ENCODE measurements at places on chromosomes 5 and 9. TPM values are rescaled to one million over a fixed set of nuclear protein-coding genes. Genes with fewer than 3 reads are reported as not detected.

SPOCK1 gene
- total RNA-seq, result not detected

KIF4B gene
- total RNA-seq, result not detected

SH3RF2 gene
- 0.11 TPM for total RNA-seq

CYSRT1 gene
- total RNA-seq, result 0.42 TPM

CTNND2 gene
- total RNA-seq, result 0.20 TPM

- H3K27ac ChIP-seq, result no peak overlapping the region
- no peak overlapping the region for H3K4me3 ChIP-seq
- H3K27me3 ChIP-seq, result peaks cover 4% of the 10 kb centered on the region
- H3K4me1 ChIP-seq, result no peaks in the 10 kb centered on the region
These were observed 408.7 kb downstream of the ARHGEF28 start for GRCh38 chr5:74034733-74035132.

- peaks cover 12% of the 10 kb centered on the region for H3K36me3 ChIP-seq
- no peak for DNase-seq
- H3K27ac ChIP-seq, result no peak overlapping the region
- no peaks in the 10 kb centered on the region for H3K4me1 ChIP-seq
- no peaks in the 10 kb centered on the region for H3K27me3 ChIP-seq
These were observed 32.8 kb downstream of the VPS13A start for GRCh38 chr9:77210116-77210515.

DNA sequence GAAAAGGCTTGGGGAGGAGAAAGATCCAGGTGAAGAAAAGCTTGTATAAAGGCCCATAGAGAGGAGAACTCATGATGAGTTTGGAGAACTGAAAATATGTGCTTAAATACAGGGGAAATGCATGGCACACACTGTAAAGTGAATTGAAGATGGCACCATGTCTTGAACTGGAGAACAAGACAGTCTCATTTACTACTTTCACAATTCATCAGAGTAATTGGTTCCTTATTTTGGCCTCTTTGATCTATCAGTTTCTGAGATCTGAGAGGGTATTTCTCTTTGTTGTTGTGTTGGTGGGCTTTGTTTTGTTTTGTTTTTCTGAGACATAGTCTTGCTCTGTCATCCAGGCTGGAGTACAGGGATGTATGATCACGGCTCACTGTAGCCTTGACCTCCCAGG is 98.2 kb downstream of the CEMIP2 start:
- DNase-seq, result no peak
- H3K27ac ChIP-seq, result no peak overlapping the region
- H3K4me3 ChIP-seq, result no peak overlapping the region
- no peaks in the 10 kb centered on the region for H3K27me3 ChIP-seq
- no peaks in the 10 kb centered on the region for H3K36me3 ChIP-seq

- H3K4me3 ChIP-seq, result no peak overlapping the region
- H3K27me3 ChIP-seq, result no peaks in the 10 kb centered on the region
- no peak for DNase-seq
- H3K27ac ChIP-seq, result no peak overlapping the region
These were observed 2.8 kb downstream of the GALNT12 start for GRCh38 chr9:98810102-98810842.

DNA sequence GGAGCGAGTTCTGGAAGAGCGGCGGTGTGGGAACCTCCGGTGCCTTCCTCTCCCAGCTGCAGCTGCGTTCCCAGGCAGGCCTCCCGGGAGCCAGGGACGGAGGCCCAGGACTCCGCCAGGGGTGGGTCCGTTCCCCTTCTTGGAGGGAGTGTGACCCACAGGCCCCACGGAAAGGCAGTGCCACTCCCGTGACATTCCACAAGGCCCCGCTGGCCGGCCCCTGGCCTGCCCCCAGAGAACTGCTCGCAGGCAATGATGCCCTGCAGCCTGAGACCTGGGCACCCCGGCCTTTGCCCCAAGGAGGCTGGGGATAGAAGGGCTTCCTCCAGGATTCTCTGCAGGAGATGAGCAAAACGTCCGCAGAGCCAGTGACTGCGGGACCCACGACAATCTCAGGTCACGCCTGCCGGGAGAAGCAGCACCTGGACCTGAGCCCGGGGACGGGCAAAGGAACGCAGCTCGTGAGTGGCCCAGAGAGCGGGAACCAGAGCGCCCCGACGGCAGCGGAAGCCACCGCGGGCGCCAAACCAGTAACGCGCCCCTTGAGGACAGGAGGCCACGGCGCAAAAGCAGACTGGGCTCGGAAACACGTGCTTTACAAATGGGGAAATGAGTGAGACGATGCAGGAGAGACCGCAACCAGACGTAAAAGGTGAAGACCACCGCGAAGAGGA is 9.3 kb downstream of the OBP2B start:
- peak overlapping the region; percentile 34 for H3K4me3 ChIP-seq
- H3K4me1 ChIP-seq, result peaks cover 2% of the 10 kb centered on the region
- DNase-seq, result peak; percentile 57
- H3K27ac ChIP-seq, result no peak overlapping the region
- no peaks in the 10 kb centered on the region for H3K36me3 ChIP-seq
- H3K27me3 ChIP-seq, result peaks cover 8% of the 10 kb centered on the region

DNA sequence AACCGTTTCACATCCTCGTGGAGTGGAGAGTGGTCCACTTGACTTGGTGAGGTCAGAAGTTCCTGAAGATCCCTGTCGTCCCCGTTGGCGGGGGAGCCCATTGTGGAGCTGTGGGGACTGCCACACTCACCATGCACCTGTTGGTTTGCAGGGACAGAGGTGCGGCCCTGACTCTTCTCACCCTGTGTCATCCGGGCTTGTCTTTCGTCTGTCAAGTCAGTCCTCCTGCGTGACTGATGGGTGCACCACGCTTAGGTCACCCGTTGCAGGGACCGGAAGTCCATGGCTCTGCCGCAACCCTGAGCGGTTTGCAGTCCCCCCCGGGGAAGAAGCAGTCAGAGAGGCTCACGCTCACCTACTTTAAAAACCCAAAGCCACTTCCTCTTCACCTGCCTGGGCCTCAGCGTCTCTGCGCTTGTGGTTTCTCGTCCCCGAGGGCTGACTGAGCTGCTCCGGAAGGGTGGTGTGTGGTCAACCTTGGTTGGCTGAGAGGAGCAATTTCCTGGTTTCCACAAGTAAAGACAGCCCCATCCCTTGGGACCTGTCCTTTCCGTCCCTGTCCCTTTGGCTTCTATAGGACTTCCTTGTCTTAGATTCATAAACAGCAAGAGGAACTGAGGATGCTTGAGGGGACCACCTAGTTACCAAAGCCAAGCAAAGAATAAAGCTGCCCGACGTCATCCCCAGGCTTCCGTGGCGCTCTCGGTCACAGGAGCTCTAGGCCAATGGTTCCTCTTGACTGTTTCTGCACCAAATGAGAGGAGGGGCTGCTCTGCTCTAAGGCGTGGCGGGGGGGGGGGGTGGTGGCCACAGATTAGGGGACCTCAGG is 53.2 kb downstream of the USP20 start:
- peaks cover 98% of the 10 kb centered on the region for H3K4me1 ChIP-seq
- H3K27ac ChIP-seq, result peak overlapping the region; percentile 91
- peak; percentile 87 for DNase-seq
- peak overlapping the region; percentile 69 for H3K4me3 ChIP-seq

DNA sequence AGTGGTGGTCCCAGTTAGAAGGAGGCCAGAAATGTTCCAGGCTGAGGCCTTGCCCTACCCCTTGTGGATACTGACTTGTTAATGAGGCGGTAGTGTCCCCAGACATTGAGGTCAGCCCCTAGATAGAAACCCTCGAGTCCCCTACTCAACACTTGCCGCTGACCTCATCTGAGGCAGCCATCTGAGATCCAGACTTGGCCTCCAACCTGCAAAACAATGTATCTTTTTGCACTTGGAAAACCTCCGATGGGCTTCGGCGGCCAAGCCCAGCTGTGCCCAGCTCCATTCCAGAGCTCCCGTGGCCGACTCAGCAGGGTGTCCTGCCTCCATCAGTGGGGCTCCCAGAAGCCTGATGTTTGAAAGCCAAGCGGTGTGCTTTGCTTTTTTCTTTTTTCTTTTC is 122.1 kb downstream of the WNK2 start:
- peaks cover 8% of the 10 kb centered on the region for H3K4me1 ChIP-seq
- no peak for DNase-seq
- H3K27me3 ChIP-seq, result no peaks in the 10 kb centered on the region
- H3K36me3 ChIP-seq, result no peaks in the 10 kb centered on the region
- H3K4me3 ChIP-seq, result no peak overlapping the region
- H3K27ac ChIP-seq, result no peak overlapping the region

GRCh38 chr9:16102154-16102553 is 549.3 kb downstream of the CCDC171 start:
- no peak overlapping the region for H3K27ac ChIP-seq
- DNase-seq, result no peak
- no peaks in the 10 kb centered on the region for H3K36me3 ChIP-seq
- no peaks in the 10 kb centered on the region for H3K27me3 ChIP-seq

GRCh38 chr5:76337953-76338451 is 65.1 kb upstream of the IQGAP2 start:
- H3K4me3 ChIP-seq, result no peak overlapping the region
- peak; percentile 19 for DNase-seq
- no peaks in the 10 kb centered on the region for H3K36me3 ChIP-seq
- H3K27ac ChIP-seq, result no peak overlapping the region
- no peaks in the 10 kb centered on the region for H3K27me3 ChIP-seq
- peaks cover 23% of the 10 kb centered on the region for H3K4me1 ChIP-seq

DNA sequence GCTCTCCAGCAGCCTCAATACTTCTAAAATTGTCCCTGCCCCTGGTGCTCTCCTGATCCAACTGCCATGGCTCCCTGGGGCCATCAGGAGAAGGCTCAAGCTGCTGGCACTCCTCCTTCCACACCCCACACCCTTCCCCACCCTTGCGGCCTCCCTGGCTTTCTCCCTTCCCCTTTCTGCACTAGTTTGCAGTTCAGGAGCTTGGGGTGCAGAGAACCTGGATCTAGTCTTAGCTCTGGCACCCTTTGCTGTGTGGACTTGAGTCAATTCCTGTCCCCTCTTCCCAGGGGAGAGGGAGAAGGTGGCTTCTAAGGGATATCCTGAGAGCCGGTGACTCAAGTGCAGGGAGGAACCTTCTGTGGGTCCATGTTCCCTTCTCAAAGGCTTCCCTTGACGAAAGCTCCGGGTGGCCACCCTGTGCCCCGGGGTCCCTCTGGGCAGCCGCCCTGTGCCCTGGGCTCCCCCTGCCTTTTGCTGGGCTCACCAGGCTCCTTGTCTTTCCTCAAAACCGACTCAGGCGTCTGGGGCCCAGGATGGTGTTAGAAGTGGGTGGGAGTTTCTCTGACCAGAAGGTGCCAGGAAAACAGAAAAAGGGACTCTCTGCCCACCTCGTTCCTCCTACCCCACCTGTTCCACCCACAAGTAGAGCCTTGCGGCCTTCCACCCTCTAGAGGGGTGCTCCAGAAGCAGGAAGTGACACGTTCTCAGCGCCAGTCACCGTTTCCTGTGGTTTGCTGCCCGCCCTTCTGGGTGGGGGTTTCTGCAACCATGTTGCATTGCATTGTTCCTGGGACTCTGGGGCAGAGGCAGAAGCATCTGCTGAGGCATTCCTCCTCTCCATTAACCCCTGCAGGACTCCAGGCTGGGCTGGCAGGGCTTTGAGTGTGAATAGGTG is 15.0 kb downstream of the GLIPR2 start:
- peak; percentile 77 for DNase-seq
- peaks cover 82% of the 10 kb centered on the region for H3K4me1 ChIP-seq
- H3K27me3 ChIP-seq, result no peaks in the 10 kb centered on the region
- peaks cover 31% of the 10 kb centered on the region for H3K36me3 ChIP-seq
- H3K27ac ChIP-seq, result peak overlapping the region; percentile 90

DNA sequence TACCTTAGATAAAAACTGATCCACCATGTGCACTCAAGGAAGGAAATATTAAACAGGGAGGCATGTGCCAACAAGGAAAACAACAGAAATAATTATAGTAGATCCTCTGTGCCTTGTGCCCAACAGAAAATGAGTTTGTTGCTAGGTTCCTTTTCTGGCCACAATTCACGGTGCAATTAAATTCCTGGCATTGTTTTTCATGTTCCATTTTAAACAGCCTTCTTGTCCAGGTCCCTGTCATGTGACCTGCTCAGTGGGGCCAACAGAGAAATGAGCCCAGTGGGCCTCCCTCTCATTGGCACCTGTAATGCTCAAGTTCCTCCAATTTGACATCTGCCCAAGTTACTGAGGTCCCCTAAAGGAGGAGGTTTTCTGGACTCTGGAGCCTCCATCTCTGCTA is 56.5 kb downstream of the SPOCK1 start:
- no peaks in the 10 kb centered on the region for H3K36me3 ChIP-seq
- DNase-seq, result no peak
- no peaks in the 10 kb centered on the region for H3K4me1 ChIP-seq
- no peak overlapping the region for H3K4me3 ChIP-seq
- peaks cover 3% of the 10 kb centered on the region for H3K27me3 ChIP-seq

DNA sequence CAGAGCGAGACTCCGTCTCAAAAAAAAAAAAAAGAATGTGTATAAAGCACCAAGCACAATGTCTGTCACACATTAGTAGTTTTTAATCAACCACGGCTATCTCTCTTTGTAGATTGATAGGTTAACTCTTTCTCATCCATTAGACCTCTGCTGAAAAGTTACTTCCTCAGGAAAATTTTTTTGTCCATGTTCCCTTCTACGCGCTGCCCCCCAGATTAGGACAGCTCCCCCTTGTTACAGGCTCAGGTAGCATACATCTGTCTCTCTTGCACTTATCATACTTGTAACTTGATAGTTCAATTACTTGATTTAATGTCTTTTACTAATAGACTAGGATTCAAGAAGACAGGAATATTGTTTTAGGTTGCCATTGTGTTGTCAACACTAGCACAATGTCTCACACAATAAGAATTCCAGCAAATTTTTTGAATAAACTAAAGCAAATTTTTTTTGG is 1.5 kb downstream of the SPDL1 start:
- peaks cover 4% of the 10 kb centered on the region for H3K36me3 ChIP-seq
- no peaks in the 10 kb centered on the region for H3K27me3 ChIP-seq
- H3K4me1 ChIP-seq, result peaks cover 6% of the 10 kb centered on the region
- no peak overlapping the region for H3K4me3 ChIP-seq

GRCh38 chr9:78118742-78119473 is 87.3 kb upstream of the GNAQ start:
- no peaks in the 10 kb centered on the region for H3K36me3 ChIP-seq
- peaks cover 19% of the 10 kb centered on the region for H3K4me1 ChIP-seq
- no peak for DNase-seq
- no peak overlapping the region for H3K4me3 ChIP-seq

DNA sequence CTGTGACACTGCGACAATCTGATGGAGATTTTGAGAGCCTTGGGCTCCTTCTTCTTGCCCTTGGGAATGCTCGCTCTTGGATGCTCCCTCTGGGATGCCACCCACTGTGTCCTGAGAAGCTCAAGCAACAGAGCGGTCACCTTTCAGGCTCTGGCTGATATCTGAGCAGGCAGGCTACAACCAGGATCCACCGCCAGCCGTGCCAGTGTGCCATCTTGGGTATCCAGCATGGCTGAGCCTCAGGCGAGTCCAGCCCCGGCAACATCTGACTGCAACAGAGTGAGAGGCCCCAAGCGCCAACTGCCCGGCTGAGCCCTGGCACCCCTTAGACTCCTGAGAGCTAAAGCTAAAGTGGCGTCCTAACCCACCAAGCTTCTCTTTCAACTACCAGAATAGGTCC is 202.1 kb downstream of the IRX2 start:
- no peaks in the 10 kb centered on the region for H3K36me3 ChIP-seq
- H3K4me3 ChIP-seq, result no peak overlapping the region
- no peaks in the 10 kb centered on the region for H3K4me1 ChIP-seq
- H3K27me3 ChIP-seq, result no peaks in the 10 kb centered on the region
